ENCODE measurements at places on chromosomes 7 and 10.

- DNase-seq: no peak
Measured at GRCh38 chr10:127932521-127933270, 25.8 kb downstream of the PTPRE start.

DNA sequence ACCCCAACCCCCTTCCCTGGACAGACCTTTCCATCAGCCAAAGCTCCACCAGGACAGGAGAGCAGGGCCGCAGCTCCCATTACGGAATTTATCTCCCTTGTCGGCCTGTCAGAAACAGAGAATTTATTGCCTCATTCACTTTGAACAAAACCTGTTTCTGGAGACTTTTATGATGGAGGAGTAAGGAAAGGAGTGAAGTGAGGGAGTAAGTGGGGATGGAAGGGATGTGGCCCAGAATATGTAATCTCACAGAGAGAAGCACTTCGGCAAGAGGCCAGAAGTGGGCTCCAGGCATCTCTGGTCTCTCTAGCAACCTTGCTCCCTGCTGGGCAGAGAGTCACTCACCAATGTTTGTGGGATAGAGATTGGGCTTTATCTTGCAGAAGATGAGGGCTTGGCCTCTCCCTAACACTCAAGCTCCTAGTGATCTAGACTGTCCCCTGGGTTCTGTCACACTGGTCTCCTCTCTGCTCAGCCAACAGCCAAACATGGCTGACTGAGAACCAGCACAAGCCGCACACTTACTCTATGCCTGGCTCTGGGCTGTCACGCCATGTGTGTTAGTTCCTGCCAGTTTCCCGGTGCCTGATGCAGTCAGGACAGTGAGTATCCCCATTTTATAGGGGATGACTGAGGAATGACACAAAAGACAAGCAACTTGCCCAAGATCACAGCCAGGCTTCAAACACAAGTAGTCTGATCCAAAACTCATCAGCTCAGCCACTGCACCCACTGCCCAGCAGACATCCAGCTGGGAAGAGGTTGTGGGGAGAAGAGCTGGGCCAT, 149.4 kb upstream of the ZMIZ1 start:
- DNase-seq: no peak

DNA sequence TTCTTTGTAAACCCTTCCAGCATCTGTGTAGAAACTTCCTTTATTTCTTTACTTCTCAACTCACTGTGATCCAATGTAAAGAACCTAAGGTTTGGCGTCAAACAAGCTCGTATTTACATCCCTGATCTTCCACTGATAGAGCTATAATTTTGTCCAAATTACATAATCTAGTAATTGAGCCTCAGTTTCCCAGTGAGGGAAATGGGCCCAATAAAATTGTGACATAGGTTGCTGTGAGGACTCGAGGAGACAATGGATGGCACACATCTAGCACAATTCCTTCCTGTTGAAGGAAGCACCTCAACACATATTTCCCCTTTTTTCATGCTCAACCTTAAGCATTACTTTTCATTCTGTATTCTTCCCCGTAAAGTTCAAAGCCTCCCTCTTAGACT, 193.3 kb upstream of the BMPER start:
- DNase-seq: no peak

DNA sequence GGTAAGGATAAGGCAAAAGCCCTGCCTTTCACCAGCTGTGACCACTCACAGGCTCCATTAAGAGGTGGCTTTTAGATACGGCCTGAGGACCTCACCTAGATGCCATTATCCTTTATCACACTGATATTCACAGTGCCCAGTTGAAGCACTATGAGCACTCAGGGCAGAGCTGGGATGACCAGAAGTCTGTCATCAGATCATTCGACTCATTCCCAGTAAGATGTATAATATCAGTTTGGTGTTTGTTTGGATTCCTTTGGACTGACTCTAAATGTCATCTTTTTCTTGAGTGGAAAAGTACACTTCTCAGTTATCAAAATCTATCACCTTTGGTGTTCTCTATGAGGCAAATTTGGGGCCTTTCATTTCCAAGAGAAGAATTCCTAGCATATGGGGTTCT, 18.7 kb downstream of the CCDC136 start:
- DNase-seq: no peak

DNA sequence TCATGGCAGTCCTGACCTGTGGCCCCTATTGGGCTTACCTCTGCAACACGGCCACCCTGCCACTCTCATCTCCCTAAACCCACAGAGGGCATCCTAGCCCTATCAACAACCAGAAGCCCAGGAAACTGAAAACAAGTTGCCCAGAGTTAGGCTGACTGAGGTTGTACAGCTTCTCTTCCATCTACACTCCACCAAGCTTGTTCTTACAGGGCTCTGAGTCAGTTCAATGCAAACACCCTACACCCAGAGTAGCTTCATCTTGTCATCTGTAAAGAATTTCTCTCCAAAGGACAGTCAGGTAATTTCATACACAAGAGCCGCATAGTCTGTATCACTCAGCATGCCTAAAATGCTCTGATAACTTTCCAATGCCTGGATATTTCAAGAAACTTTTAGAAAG, 175.4 kb downstream of the ARID5B start:
- DNase-seq: no peak

DNA sequence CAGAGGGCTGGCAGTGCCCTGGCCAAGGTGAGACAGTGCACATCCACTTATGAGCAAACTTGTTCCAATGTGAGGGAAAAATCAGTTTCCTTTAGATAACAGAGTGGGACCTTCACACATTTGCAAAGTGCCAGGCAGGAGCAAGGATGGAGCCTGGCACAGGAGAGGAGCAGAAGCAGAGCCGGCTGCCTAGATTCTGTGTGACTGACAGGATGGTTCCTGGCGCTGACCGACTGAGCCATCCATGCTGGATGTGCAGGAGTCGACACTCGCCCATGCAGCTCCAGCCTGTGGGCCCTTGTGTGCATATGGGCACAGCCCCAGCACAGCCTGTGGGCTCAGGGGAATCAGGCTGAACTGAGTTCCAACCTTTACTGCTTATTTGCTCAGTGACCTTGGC, 346.5 kb downstream of the GRID1 start:
- no peak for DNase-seq

- no peak for DNase-seq
Measured at GRCh38 chr10:22649390-22649841, 65.0 kb downstream of the PIP4K2A start.

- no peak for DNase-seq
Measured at GRCh38 chr7:95777269-95777668, 4.9 kb downstream of the DYNC1I1 start.

GRCh38 chr7:80659120-80660055, 20.9 kb downstream of the CD36 start:
- no peak for DNase-seq

GRCh38 chr7:144782883-144783282, 53.0 kb downstream of the TPK1 start:
- no peak for DNase-seq

DNA sequence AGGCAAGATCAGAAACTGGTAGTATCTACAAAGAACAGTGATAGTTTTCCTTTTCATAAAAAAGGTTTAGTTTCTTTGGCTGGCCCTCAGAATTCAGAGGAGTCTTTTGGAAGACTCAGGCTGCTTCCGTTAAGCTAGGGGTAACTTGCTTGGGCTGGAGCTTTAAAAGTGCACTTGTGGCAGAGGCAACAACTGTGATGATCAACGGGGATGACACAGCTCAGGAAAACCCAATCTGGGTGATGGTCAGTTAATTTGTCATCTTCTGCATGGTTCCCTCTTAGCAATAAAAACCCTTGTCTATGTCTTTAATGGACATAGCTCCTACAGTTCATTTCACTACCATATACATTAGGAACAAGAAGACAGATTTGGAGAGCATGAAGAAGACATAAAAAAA, 46.7 kb downstream of the SGMS1 start:
- DNase-seq: no peak

GRCh38 chr7:153476166-153476565, 576.0 kb upstream of the DPP6 start:
- no peak for DNase-seq

- no peak for DNase-seq
Measured at GRCh38 chr10:93452143-93452542, 30.0 kb downstream of the MYOF start.

GRCh38 chr7:149140831-149141230, 6.4 kb upstream of the ZNF398 start:
- DNase-seq: no peak

GRCh38 chr7:148669927-148670326, 28.8 kb upstream of the CUL1 start:
- no peak for DNase-seq

DNA sequence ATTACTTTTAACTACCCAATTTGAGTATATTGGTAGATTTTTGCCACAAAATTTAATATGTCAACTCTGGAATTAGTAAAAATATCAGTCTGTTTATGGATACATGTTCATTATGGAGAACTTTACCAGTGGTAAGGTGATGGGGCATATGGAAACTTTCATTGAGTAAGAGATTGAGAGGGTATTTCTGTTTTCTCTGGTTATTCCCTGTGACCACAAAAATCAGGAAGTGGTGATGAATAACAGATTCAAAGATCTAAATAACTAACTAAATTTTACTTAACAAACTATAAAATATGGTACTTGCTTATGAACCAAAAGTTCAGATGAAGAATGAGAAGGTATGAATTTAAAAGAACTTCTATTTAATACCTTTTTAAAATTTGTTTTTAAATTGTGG, 22.1 kb upstream of the STEAP4 start:
- DNase-seq: no peak

DNA sequence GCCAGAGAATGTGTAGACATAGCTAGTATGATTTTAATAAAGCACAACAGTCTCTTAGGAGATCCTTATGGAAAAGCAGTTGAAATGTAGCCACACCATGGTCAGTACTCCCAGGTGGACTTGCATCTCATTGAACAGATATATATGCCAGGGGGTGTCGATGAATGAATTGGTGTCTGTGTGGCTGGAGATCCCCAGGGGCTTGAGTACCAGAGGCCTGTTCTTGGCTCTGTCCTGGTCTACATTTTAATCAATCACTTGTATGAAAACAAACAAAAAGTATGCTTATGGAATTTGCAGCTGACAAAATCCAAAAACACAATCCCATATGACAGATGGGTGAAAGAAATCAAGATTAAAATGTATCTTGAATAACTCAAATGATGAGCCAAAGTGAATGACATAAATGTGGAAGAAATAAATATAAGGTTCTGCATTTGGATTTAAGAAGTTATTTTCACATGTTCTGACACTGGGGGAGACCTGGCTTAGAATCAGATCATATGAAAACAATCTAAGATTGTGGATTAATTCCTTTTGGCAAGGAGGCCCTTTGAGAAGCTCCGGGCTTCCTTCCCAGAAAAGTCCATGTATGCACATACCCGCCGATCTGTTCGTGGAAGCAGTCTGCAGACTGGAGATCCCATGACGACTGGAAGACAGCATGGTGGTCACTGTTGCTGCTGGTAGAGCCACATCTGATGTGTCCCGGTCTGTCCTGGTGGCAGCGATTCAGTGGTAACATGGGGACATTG, 15.6 kb downstream of the CLEC2L start:
- DNase-seq: no peak

GRCh38 chr10:97736902-97737769, at the start of gene ZFYVE27:
TSS of gene ZFYVE27 (plus strand) at chr10:97737128. CDS start at chr10:97738478, 1,350 bp downstream.
- DNase-seq: peak; percentile 88

DNA sequence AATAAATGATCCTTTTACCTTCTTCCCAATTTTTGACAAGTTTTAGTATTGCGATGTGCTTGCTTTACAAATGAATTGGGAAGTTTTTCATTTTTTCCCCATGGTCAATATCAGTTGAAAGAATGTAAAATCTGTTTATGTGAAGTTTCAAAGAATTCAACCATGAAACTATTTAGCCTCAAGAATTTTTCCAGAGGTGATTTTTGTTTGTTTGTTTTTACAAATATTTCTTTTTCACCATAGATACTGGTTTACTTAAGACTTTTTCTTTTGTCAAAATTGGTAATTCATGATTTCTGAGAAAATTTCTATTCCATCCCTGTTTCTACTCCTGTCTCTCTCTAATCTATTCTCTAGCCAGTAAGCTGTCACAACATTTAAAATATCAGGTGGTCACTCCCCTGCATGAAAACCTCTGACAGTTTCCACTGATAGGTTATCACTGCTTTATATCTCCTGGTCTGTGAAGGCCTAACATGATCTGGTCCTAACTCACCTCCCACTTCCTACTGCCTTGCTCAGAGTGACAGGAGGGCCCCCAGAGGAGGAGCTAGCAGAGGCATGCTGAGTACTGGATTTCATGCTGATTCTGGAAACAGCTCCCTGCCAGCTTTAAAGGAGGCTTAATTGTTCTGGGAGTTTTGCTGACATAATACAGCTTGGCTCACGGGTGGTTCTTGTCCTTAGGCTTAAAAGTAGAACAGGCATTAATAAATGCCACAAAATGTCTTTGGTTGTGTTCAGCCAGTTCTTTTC, 7.6 kb upstream of the ARMS2 start:
- no peak for DNase-seq

DNA sequence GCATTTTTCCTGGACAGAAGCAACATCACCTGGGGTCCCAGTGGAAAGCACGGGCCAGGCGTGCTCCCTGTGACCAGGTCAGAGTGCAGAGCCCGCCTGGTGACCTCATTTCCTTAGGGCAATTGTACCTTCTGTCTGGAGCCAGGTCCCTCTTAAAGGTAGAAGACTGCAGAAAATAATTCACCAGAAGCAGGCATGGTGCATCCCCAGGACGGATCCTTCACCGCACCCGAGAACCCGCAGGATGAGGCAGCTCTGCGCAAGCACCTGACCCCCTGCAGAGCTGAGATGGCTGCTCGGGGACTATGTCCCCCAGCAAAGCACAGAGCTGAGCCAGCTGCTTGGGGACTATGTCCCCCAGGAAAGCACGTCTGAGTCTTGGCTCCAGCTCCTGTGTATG, 557.6 kb downstream of the PTPRN2 start:
- no peak for DNase-seq

DNA sequence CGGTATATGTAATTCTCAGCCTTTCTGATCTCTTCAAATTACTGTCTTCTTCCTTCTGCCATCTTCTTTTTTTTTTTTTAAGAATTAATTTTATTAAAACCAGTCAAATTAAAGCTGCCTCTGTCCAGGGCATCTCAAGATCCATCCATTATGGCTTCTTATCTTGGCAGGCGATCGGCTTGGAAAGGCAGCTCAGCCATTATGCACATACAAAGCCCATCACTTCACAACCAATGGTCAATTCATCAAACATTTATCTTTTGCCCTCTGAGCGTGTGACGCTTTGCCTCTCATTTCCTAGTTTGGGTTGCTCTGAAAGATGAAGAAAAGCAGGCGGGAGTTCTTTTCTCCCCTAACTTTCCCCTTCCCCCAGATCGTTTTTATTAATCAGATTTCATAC, 591.6 kb downstream of the LRMDA start:
- DNase-seq: no peak

GRCh38 chr7:94623820-94624219, 32.1 kb downstream of the SGCE start:
- no peak for DNase-seq

DNA sequence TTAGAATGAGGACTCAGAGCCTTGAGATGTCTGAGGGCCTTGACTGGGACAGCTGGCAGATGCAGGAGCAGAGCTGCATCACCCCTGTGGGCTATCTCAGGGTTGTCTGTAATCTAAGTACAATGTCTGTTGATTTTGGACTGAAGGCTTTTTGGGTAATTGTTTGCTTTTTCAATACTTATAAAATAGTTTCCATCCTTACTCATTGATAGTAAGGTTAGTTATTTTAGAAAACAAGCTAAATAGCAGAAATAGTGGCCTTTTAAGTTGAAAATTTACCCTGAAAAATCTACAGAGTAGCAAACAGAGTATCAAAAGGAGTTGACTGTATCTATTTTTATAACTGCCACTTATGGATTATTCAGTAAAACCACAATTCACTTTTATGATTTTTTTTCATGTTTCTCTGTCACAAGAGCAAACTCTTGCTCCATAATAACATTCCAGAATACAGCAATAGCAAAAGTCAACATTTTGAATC, 179.7 kb downstream of the CFTR start:
- no peak for DNase-seq

GRCh38 chr7:73521636-73522104, 423 bp downstream of the BAZ1B start:
- no peak for DNase-seq
